ENCODE measurements at places on chromosomes 13 and 19.

GRCh38 chr13:50355797-50356196 is 340.6 kb downstream of the KCNRG start:
- no peak for DNase-seq

DNA sequence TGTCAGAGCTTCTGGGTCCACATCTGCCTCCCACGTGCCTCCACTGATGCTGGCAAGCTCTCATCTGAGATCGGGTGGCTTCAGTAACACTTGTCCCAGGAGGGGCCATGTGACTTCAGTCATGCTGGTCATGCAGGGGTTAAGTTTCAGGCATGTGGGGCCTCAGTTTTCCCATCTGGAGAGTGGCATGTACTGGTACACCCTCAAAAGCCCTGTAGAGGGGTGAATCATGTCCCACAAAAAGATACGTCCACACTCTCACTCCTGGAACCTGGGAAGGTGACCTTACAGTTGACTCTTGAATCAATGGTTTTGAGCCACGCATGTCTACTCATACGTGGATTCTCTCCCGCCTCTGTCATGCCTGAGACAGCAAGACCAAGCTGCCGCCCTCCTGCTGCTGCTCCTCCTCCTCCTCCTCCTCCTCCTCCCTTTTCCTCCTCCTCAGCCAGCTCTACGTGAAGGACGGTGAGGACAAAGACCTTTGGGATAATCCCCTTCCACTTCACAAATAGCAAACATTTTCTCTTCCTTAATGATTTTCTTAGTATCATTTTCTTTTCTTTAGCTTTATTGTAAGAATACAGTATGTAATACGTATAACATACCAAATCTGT is 53.7 kb downstream of the COMP start:
- peak; percentile 6 for DNase-seq

DNA sequence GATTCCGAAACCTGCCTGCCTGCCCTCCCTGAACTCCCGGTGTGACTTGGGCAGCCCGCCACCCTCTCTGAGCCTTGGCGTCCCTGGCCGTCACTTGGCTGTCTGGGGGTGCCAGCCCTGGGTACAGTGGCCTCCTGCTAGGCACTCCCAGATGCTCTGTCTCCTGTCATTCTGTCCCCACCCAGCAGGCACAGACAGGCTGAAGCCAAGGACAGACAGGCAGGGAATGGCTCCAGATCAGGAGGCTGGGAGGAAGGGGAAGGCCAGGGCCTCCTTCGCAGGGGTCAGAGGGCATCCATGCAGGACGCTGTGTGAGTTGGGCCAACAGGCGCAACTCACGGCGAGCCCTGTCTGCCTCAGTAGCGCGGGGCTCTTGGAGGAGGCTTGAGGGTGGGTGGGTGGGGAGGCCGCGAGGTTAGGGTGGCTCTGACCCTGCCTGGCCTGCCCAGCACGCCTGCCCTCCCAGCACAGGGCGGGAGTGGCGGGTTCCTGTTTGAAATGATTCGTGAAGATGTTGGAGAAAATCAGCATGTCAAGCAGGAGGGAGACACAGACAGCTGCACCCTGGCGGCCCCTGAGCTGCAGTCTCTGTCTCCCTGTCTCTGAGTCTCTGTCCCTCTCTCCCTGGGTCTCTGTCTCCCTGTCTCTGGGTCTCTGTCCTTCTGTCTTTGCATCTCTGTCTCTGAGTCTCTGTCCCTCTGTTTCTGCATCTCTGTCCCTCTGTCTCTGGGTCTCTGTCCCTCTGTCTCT is 19.7 kb downstream of the KLHL26 start:
- no peak for DNase-seq

- DNase-seq = peak; percentile 44
These were observed 13.8 kb downstream of the BIVM start for GRCh38 chr13:102812611-102813287.

DNA sequence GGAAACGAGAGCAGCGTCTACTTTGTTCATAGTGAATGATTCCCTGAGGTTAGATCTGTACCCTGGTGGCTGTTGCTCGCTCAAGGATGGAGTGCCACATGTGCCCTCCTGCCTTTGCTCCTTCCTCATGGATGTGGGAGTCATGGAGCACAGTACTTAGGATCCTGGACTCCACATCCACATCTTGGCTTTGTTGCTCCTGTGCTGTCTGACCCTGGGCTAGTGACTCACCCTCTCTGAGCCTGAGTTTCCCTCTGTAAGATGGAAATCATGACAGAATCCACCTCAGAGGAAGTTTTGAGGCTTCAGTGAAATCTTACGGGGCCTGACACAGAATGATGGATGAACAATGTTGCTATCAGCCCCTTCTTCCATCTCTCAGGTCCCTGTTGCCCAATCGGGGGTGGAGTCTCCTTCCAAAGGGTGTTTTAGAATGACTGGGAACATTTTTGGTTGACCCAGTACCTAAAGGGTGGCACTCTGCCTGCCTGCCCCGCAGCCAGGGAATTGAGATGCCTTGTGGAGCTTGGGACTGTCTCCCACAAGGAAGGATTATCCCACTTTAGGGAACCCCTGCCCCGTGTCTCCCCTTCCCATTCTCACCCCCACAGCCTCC is 9.8 kb upstream of the TIMM50 start:
- peak; percentile 51 for DNase-seq

GRCh38 chr13:107144432-107144831 is 576.5 kb upstream of the ARGLU1 start:
- peak; percentile 22 for DNase-seq

- DNase-seq = no peak
These were observed 528.9 kb downstream of the DACH1 start for GRCh38 chr13:71338070-71338469.

DNA sequence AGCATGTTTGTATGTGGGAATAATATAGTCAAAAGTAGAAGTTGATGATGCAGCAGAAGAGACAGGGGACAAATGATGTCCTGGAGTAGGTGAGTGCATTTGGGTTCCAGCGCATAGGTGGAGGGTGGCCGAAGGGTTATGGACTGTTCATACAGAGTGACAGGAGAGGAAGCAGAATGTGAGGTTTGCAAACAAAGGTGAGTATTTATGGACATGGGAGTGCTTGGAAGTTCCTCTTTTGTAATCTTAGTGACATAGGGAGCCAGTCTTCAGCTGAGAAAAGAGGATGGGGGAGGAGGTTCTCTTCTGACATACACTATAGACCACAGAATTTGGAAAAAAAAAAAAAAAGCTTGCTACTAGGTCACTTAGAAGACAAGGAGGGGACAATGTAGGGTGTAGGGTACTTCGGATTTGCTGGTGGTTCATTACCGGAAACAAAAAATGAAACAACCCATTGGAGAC is 331.6 kb downstream of the DLEU7 start:
- DNase-seq = no peak

DNA sequence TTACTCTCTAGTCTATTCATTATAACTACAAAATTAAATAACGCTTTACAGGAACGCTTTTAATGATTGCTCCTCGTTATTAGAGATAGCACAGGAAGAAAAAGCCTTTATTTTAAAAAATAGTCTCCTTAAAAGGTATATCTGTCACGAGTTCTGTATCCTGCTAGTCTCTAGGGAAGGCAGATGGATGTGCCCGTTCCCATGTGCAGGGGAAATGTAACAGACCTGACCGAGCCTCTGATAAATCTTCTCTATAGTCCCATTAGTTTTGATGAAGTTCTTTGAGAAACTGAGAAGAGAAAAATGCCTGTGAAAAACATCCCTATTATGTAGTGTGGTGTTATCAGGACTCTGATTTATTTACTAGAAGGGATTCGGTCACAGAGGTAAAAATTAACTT is 226.4 kb downstream of the PCDH9 start:
- no peak for DNase-seq

- DNase-seq = no peak
These were observed 39.5 kb upstream of the F7 start for GRCh38 chr13:113066142-113066455.

DNA sequence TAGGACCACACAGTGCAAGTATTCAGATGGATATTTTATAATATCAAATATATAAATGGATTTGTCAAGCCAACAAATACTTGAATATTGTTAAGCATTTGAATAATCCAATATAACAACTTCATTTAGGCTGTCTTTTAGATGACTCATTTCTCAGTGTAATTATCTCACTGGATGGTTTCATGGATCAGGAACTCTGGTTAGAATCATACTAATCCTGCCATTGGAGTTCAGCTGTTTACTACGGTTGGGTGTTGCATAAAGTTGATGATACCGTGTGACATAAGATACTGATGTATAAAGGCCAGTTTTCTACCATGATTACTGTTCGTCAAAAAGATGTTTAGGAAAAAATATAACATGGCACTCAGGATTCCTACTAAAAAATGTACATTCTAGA is 196.3 kb downstream of the TSHZ3 start:
- DNase-seq = peak; percentile 44

DNA sequence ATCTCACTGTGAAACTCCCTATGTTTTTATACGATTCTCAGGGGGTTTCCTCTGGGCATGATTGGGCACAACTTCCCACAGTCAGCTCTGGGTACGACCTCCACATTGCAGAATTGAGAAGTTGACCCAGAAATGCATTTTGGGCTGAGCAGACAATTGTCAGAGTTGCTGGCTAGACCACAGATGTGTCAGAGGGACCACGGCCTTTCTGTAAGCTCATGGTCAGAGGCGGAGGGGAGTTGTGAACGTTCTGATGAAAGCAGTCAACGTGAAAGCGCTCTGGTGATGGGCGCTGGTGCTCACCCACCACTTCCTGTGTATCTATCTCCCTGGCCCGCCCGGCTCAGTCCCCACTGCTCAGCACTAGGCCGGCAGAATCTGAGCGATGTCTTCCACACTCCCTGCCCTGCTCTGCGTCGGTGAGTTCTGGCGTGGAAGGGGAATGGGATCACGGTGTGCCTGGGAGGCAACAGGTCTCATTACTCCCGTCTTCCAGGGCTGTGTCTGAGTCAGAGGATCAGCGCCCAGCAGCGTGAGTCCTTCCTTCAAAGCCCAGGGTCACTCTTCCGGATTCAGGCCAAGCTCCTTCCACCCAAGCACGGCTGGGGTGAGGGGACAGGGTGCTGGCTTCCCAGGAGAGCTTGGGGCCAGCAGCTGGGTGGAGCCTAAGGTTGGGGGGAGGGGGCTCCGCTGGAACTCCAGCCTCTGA is at the start of gene NCR1:
Gene NCR1, plus strand, starts transcription at position 346 of the 709 bp plus-strand sequence. Its CDS starts 40 bp downstream, at position 386.
- DNase-seq = no peak

DNA sequence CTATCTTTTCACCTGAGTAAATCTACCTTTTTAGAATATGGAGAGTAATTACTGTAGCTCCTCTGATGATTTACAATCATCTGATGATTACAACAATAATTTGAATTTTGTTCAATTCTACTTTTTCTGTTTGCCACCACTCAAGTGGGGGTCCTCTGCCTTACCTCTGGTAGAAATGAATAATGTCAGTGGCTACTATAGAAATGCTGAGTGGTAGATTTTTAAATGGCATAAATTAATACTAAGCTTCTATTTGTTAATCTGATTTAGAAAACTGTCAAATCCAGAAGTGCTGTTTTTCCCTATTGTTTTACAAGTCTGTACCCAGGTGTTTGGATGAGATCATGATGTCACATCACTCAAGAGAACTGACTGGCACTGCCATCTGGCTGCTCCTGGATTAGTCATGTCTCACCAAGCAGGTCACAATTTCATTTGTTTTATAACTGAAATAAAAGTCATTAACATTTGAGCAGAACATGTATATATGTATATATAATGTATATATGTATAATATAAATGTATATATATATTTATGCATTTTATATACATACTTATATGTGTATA is 494.8 kb downstream of the TBC1D4 start:
- DNase-seq = no peak

DNA sequence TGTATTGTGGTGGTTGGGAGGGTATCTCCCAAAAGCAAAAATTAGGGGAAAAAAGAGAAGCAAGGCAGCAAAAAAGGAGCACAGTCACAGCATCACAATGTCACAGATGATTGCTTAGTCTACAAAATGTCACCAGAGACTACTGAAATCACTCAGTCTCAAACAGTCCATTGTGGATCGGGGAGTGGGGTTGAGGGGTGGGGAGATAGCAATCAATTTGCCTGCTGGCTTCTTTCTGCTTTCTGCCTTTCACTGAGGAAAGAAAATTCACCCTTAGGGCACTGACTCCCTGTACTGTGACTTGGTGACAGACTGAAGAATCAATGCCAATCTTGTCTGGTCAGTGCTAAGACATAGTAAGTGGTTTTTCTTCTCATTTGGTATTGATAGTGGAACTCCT is 2127.1 kb upstream of the PCDH20 start:
- DNase-seq = no peak

- no peak for DNase-seq
These were observed 69.7 kb upstream of the GPR183 start for GRCh38 chr13:99376924-99377323.

- DNase-seq = no peak
These were observed 40.2 kb downstream of the TSSK6 start for GRCh38 chr19:19475015-19475765.

DNA sequence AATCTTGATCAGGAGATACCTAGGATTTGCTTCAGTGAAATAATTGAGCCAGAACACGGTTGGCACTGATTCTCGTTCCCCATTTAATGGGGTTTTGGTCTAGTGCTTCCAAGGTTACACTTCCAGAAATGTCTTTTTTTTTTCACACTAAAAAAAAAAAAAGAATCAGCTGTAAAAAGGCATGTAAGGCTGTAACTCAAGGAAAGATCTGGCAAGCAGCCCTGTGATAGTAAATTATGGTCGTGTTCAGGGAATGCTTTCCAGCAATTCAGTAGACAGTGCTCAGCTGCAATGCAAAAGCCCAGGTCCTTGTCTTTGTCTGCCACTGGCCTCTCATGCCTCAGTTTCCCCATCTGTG is 27.2 kb upstream of the NDUFS7 start:
- DNase-seq = peak; percentile 13

DNA sequence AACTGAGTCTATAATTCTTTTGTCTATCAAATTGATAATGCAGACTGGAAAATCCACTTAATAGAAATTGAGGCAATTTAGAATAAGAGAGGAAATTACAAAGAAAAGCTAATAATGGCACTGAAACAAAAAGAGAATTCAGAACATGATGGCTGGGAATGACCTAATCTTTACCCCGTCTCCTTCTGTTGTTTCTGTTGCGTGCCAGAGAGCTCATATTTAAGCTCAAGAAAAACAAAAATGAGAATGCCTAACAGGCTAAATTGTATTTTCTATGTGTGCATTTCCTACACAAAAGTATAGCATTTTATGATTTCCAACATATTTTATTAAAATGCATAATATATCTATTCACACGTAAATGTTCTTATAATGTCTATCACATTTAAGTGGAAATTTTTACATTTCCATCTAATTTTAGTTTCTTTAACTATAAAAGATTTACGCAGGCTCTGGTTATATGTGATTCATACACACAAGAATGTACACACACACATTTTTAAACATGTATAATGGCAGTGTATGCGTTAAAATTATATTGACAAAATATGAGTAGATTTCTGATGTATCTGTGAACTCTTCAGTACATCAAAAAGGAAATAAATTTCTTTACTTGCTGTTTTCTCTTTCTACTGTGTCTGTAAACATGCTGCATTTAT is 432.3 kb downstream of the SLITRK6 start:
- DNase-seq = no peak

GRCh38 chr13:46753917-46754316 is 43.0 kb downstream of the ESD start:
- DNase-seq = no peak
